Stomach (tissue), 19 donors: ENCODE measurements at places on chromosomes 12 and 14.

GRCh38 chr12:113586461-113586860, 114.8 kb upstream of the LHX5 start:
- no peak for DNase-seq

GRCh38 chr14:35222324-35222723, 69.9 kb upstream of the PSMA6 start:
- DNase-seq: no peak

- DNase-seq: no peak
Observed at GRCh38 chr14:88248606-88249005, 74.5 kb downstream of the KCNK10 start.

DNA sequence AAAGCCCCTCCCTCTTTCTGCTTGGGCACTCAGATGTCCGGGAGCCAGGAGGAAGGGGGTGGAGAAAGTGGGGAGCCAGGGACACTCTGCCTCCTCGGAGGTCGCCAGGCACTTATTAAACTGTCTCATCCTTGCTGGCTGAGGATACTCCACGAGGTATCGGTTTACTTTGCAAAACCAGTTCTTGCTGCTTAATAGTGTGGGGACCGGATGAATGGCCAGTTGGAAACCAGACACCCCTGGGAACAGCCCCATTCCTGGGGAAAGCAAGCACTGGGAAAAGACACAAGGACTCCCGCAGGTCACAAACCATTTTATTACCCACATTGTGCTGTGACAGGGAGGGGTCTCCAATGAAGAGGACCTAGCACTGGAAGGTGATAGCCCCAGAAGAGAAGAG, 34.2 kb downstream of the CCDC88C start:
- DNase-seq: no peak

- DNase-seq: no peak
Observed at GRCh38 chr14:63686926-63687325, 40.9 kb downstream of the SGPP1 start.

- no peak for DNase-seq
Observed at GRCh38 chr14:105384041-105384557, 14.2 kb upstream of the TEX22 start.

- no peak for DNase-seq
Observed at GRCh38 chr12:131323879-131324278, 370.2 kb downstream of the ADGRD1 start.

DNA sequence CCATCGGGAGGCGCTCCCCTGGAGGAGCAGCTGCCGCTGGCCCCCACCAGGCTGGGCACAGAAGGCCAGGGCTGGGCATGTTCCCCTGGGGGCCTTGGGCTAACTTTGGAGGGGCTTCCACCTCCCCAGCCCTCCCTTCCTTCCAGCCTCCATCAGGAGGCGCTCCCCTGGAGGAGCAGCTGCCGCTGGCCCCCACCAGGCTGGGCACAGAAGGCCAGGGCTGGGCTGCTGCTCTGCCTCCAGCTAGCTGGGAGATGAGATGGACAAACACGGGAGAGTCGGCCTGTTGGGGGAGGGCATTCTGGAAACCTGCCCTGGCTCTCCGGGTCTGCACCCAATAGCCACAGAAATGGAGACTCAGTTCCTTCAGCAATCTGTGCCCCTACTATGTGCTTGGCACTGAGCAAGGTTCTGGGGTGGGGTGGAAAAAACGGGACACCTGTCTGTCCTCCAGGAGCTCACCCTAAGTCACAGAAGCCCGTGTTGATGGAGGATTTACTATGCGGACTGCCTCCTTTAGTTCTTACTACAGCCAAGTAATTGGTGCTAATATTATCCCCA, 39.0 kb upstream of the CORO1C start:
- DNase-seq: no peak

- no peak for DNase-seq
Observed at GRCh38 chr12:132170637-132171292, 26.5 kb downstream of the NOC4L start.

DNA sequence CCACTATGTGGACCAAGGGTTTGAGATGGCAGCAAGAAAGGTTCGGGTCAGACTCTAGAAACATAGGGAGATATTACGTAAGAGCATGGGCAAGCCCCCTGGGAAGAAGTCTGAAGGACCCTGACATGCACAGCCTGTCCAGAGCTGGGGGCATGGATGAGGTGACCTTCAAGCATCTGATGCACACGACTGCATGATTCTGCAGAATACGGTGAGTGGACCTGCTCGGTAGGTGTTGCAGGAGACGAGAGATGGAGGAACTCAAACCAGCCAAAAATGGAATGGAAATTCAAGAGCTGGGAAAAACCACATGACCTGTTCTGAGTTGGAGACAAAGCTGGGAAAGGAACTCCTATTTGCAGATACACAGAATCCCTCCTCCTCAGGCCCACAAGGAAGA, 43.6 kb downstream of the ANO2 start:
- no peak for DNase-seq

GRCh38 chr12:32205731-32206130, 99.1 kb downstream of the BICD1 start:
- DNase-seq: no peak

DNA sequence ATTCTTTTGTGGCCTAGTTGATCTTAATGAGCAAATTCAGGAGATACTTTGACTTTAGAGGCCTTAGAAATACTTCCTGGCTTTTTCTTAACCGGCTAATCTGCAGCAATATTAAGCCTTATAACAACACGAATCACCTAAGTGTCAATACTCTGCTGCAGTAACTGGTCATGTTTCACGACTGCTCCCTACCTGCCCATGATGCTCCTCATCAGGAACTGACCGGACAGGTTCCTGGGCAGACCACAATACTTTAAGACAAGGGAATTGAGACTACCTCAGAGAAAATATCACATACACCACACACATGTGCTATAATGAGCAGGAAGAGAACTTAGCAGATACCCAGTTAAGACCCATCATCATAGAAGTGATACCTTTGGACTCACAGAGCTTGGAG, 211.9 kb upstream of the BMP4 start:
- no peak for DNase-seq

DNA sequence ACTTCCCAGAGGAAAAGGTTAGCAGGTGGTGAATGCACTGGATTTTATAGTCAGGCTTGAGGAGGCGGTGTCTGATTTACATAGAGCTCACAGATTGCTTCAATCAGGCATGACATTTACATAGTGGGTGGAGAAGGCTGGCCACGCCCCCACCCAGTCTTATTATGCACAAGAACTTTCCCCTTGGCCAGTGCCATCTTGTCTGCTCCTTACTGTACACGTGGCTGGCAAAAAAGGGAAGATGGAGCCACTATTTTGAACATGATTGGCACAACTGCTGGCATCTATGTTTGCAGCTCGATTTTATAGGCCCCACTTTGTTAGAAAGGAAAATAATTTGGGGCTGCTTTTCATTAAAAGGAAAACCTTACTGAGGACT, 10.9 kb upstream of the LGMN start:
- peak; percentile 34 for DNase-seq

GRCh38 chr14:60616461-60616959, 32.8 kb downstream of the SIX1 start:
- no peak for DNase-seq

DNA sequence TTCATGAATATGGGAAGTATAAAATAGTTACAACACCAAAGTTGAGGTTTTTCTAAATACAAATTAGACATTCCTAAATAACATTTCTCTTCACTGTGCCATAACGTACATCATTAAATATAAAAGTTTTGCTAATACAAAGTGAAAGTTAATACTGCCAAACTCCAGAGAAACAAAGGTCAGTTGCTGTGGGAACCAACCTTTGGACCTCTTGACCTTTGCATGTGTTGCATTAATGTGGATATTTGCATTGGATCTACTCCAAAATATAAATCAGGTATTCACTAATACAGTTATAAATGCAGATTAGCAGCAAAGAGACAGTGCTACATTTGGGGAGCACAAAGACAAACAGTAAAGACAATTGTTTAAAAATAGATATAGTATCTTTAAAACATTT, 366.0 kb upstream of the USP15 start:
- DNase-seq: no peak

GRCh38 chr12:40106202-40106533, 287 bp upstream of the SLC2A13 start:
- no peak for DNase-seq

DNA sequence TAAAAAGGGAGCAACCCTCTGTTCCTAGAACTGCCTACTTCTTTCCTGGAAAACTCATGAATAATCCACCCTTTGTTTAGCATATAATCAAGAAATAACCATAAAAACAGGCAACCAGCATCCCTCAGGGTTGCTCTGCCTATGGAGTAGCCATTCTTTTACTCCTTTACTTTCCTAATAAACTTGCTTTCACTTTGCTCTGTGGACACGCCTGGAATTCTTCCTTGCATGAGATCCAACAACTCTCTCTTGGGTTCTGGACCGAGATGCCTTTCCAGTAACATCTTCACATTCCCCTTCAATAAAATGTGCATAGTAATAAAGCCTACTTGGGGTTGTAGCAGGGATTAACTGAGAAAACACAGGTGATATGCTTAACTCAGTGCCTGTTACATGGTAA, 286.4 kb upstream of the AMIGO2 start:
- no peak for DNase-seq

DNA sequence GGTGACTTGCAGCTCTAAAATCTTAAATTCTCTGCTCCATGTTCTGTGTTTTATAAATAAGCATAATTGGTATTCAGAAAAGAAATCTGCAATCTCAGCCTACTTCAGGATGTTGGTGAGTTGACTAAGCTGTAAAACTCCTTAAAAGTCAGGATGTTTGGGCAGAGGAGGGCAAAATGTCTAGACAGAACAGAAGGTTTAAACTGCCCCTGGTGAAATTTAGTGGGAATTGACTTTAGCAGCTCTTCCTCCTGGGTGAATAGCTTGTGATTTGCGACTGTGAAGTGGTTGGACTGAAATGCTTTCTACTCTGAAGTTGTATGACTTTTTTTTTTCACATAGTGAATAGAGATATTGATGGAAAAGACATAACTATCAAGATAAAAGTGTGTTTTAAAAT, 85.8 kb downstream of the CAND1 start:
- DNase-seq: peak; percentile 8

DNA sequence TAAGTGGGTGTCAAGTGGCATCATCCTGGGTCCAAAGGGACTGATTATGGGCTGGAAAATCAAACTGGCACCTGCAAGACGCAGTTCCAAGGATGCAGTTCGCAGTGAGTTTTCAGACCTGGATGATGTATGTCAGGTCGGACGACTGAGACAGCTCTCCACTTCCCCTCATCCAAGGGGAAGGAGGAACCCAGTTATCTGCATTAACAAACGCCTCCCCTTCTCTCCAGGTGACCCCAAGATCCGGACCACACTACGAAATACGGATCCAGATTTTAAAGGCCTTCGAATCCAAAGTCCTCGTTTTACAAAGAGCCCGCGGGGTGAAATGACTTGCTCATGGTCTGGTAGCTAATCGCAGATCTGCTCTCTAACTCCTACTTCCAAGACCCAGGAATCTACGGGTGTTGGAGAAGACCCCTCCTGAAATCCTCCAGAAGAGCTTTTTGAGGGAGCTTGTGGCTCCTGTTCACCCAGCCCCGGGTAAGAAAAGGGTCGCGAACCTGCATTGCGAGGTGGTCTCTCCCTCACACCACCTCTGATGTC, 460 bp upstream of the SYNE2 start:
- DNase-seq: no peak

GRCh38 chr12:124334266-124334665, 39.4 kb downstream of the RFLNA start:
- DNase-seq: no peak

GRCh38 chr12:52011602-52012214, 5.0 kb downstream of the TAMALIN start:
- DNase-seq: no peak

DNA sequence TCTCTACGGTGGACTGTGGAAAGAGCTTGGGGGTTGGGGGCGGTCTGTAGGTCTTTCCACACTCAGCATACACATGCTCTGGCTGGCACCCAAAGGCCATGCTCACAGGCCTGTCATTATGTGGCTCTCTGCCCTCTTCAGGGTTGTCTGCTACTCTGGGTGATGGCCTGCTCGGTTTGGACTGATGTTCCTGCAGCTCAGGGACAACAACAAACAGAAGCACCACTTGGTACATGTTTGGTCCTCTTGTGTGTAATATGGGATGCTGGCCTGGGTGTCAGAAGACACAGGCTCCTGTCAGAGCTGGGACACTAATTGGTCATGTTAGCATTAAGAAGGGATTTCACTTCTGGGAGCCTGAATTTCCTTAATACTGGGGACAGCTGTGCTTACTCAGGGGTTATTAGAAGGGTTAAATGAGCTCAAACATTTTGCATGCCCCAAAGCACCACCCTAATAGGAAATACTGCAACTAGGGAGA, 32.7 kb upstream of the SELPLG start:
- peak; percentile 65 for DNase-seq

- DNase-seq: peak; percentile 44
Observed at GRCh38 chr14:104870368-104871144, 5.5 kb downstream of the CEP170B start.

DNA sequence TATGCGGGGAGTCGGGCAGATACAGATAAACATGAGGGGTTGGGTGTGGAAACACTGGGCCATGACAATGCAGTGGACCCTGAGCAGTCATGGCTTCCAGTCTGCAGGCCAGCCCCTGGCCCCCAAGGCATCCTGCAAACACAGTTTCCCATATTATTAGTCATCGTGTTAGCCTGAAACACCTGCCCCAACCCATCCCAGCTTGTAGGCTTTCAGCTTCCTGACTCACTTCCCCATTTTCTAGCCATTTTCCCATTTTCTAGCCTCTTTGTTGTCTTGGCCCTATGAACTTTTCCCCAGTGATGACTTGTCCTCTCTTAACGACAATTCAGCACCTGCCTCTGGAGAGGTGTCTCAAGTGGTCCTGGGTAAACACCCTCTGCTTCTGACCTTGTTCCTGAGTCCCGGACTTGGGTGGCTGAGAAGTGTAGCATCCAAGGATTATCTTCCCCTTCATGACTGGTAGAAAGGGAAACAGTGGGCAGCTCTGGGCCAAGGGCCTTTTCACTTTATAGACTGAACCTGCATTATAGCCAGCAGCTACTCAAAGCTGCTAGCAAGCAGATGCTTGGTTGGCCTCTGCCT, 4.3 kb upstream of the PGF start:
- no peak for DNase-seq

DNA sequence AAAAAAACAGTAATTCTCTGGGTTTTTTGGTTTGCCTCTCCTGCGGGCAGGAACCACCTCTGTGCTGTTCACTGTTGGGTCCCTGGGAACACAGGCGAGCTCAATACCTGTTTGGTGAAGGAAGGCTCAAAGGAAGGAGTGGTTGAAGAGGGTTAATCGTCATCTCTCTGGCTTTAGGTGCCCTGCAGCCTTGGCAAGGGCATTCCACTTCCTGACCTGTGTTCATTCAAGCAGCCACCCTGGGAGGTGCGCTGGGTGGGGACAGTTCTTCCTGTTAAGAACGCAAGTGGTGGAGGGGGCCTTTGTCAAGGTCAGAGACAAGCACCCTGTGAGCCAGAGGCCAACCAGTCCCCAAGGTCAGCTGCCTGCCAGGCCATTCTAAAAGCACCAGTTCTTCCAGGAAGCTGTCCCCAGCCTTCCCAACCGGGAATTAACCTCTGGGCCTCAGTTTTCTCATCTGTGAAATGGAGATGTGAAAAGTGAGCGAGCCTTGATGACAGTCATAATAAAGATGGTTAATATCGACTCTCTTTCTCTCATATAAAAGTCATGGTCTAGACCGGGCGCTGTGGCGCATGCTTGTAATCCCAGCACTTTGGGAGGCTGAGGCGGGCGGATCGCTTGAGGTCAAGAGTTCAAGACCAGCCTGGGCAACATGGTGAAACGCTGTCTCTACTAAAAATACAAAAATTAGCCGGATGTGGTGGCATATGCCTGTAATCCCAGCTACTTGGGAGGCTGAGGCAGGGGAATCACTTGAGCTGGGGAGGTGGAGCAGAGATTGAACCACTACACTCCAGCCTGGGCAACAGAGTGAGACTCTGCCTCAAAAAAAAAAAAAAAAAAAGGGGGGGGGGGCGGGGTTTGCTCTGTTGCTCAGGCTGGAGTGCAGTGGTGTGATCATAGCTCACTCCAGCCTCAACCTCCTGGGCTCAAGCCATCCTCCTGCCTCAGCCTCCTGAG, 6.1 kb downstream of the RHOF start:
- peak; percentile 75 for DNase-seq
